ENCODE measurements at places on chromosomes 3 and 15. TPM values are rescaled to one million over a fixed set of nuclear protein-coding genes. Genes with fewer than 3 reads are reported as not detected.

Gene CHRD
- total RNA-seq, result 0.36 TPM

Gene NR1I2
- total RNA-seq, result not detected

Gene DOCK3
- 0.16 TPM for total RNA-seq

Gene ACP3
- total RNA-seq, result under 0.01 TPM

Gene PP2D1
- total RNA-seq, result not detected
